ENCODE measurements at places on chromosomes 16 and 17. TPM values are rescaled to one million over a fixed set of nuclear protein-coding genes. Genes with fewer than 3 reads are reported as not detected.
A peak's percentile ranks its signal among the peaks of the same experiment; 100 is the strongest.

Gene EFNB3
- polyA plus RNA-seq: 26.1 TPM

Gene CLEC18B
- polyA plus RNA-seq: 0.10 TPM

Gene MYCBPAP
- 2.4 TPM for polyA plus RNA-seq

GRCh38 chr16:50695017-50696000 lies 1.9 kb downstream of the NOD2 start:
- no peak for DNase-seq

- peak; percentile 81 for DNase-seq
Observed at GRCh38 chr17:16486373-16487250, 5.4 kb downstream of the LRRC75A start.

Gene CDK12
- 11.6 TPM for polyA plus RNA-seq

Gene DNAJA3
- polyA plus RNA-seq: 52.6 TPM

DNA sequence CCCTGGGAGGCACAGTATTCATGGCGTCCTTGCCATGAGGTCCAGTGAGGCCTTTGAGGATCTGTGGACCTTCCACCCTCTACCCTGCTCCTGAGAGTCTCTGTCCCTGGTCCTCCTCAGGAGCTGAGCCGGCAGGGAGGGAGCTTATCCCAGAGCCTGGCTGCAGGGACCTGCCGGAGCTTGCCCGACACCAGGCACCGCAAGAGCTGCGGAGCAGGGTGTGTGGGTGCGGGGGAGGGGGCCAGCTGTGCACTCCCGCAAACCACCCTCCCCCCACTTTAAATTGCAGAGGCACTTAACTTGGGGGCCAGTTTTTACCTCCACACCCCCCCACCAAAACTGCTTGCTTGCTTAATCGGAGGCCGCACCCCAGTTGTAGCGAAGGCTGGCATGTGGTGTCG lies 609 bp upstream of the ZNF750 start:
- DNase-seq: no peak

DNA sequence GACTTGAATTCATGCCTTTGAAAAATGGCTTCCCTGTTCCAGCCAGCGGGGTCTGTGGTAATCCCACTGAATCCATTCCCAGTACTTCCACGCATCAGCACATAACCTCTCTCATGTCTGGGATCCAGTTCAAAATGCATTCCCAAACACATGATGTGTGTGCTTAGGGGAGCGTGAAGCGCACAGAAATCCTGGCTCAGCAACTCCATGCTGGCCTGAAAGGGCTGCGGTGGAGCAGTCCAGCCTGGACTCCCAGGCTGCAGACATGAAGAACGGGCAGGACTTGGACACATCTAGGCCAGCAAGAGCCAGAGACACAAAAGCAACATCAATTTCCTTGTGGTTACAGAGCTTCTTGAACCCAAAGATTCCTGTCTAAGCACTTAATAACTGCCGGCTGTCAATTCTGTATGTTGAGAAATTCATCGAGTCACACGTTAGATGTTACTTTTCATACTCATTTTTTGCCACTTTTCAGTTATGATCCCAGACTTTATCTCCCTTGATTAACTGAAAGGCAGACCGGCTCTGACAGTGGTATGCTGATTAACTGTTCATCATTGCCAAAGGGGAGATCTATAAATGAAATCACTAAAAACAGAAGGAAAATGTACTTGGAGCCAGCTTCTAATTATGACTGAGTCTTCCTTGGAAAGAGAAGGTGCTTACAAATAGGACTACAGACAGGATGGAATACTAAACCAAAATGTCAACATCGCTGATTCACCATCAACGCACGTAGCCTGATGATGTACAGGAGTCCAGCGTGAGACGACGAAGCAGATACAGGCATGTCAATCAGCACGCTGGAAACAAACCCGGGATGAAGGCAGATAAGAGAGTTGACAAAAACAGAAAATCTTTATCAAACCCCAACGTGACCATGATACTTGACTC lies 23.0 kb downstream of the NSMCE1 start:
- DNase-seq: no peak

DNA sequence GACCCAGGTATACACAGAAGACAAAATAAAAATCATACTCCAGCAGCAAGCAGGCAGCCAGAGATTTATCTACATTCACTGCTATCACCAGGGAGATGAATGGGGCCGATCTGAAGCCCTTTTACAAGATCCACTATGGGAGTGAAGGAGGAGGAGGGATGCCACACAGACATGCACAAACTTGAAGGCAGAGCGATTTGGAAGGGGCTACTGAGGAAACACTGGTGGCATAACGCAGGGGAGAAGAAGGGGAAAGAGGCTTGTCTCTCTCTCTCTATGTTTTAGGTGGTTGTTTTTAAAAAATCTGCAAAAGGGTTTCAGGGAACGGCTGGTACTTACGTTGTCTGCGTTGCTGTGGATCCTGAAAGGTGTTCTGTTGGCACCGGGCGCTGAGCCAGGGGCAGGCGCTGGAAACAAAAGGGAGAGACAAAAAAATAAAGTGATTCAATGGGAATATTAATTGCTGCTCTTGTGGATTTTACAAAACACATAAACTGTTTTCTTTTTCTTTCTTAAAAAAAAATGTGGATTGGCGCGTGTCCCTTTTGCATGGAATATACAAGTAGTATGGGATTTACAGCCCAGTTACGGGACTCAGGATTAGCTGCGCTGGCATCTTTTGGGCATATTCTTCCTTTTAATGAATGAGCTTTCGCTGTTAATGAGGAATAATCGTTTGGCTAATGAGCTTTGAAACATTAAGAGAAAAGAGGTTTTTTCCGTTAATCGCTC lies 255.3 kb upstream of the PMFBP1 start:
- DNase-seq: no peak

DNA sequence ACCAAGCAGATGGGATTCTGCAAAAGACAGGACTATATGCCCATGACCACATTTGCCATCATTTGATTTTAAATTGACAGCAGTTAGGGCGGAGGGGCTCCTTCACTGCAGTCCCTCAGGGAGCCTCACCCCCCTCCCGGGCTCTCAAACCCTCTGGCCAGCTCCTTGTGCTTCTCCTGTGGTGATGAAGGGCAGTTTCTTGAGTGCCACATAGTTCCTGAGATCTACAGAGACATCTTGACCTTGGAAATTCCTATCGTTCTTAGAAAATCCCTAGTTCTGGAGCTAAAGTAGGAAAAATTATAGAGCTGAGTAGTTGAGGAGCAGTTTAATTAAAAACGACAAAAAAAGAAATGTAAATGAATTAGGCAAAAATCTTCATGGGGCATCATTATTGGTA lies 231.5 kb downstream of the CCDC182 start:
- no peak for DNase-seq

Gene SULT1A1
- polyA plus RNA-seq: 0.13 TPM

Gene ATP2A1
- polyA plus RNA-seq: 3.0 TPM

Gene CTRL
- 1.3 TPM for polyA plus RNA-seq

Gene KRT33B
- polyA plus RNA-seq: not detected

GRCh38 chr16:15976225-15976812 lies 26.9 kb downstream of the ABCC1 start:
- DNase-seq: no peak

- no peak for DNase-seq
Observed at GRCh38 chr17:43721537-43722268, 36.9 kb downstream of the SOST start.

DNA sequence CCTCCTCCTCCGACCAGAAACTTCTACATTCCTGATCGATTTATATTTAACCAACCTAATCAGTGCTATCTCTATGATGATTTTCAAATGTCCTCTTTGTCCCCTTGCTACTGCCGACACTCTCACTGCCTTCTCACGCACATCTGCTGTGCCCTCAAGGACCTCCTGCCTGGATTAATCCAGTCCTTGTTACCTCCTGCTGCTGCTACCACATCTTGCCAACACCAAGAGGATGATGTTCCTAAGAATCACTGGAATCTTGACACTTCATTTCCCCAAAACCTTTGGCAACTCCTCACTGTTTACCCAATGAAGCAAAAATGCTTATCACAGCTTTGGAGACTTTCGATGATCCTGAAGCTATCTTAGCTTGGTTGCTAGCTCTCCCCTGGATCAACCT lies 287.3 kb upstream of the AXIN2 start:
- no peak for DNase-seq

GRCh38 chr16:25157271-25157875 lies 45.8 kb downstream of the LCMT1 start:
- no peak for DNase-seq

DNA sequence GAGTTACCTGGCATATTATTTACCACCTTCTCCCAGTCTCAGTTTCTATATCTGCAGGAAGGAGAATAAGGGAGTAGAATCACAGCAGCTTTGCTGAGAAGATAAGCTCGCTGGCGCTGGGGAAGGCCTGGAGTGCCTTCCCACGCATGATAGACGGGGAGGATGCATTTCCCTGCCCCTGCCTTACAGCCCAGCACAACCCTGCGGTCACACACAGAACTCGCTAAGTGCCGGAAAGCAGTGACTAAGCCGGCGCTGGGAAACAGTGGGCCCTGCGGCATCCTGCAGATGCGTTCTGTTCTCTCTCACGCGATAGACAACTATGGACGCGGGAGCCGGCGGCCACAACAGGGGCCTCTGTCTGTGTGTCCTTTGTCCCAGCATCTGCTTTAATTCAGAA lies 4.8 kb downstream of the CA5A start:
- peak; percentile 52 for DNase-seq

DNA sequence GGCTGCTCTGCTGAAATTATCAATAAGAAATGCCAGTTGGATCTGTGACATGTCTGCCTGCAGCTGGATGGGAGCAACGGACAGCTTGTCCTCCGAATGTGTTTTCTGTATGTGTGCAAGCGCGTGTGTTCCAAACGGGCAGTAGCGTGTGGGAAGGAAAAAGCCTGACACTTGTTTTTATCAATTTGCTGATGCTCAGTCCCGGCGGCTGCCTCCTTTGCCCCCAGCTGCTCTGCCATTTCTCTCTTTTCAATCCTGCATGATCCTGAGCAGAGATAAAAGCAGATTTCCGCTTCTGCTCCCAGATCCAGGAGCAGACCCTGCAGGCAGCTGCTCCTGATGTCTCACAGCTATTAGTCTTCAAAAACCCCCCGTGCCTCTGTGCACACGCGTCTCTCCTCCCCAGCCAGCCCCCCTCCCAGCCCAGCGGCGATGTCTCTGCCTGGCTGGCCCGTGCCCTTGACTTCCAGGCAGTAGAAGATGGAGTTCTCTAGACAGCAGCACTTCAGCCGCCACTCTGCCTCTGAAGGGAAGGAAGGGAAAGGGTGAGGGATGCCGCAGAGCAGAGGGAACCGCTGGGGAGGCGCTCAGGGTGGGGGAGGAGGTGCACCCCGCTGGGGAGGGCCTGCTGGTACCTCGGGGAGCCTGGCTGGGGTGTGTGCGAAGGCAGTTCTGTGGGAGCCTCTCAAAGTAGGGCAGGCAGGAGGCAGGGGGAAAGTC lies 4.1 kb downstream of the PRCD start:
- DNase-seq: peak; percentile 90

GRCh38 chr17:69761011-69761410 lies 314.0 kb upstream of the KCNJ16 start:
- no peak for DNase-seq

Gene TERB1
- polyA plus RNA-seq: 0.08 TPM

Gene PSME3
- 152 TPM for polyA plus RNA-seq

Gene MYH1
- polyA plus RNA-seq: 0.06 TPM

- no peak for DNase-seq
Observed at GRCh38 chr17:80608326-80608725, 63.7 kb downstream of the RPTOR start.

DNA sequence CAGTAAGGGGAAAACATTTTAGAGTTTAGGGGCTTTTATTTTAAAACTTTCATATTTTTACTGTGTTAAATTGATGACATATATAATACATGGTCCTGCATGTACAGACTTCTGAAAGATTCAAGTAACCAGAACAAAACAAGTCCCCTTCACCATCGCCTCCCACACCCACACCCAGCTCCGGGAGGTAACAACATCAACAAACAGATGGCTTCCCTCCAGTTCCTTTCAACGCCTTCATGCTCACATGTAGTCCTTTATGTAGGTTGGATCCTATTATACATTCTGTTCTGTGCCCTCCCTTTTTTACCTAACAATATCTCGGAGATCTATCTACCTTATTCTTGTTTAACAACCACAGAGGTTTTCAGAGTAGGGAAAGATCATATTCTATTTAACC lies 30.5 kb downstream of the GINS3 start:
- DNase-seq: no peak

Gene ZNF750
- polyA plus RNA-seq: not detected

- peak; percentile 90 for DNase-seq
Observed at GRCh38 chr17:1490643-1491442, 1.6 kb downstream of the MYO1C start.

DNA sequence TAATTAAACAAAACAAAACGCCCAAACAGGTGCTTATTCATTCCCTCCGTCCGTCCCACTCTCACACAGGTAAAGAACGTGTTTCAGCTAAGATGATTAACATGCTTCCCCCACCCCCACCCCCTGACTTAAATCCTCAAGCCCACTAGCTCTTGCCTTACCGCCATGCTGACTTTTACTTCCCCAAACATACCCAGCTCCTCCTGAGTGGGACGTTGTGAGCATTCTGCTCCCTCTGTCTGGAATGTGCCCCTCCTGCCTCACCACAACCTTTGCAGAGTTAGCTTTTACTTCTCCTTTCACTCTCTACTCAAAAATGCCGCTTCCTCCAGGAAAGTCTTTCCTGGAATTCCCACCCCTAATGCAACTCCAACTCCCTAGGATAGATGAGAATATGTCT lies 774.0 kb upstream of the RBFOX1 start:
- DNase-seq: no peak

DNA sequence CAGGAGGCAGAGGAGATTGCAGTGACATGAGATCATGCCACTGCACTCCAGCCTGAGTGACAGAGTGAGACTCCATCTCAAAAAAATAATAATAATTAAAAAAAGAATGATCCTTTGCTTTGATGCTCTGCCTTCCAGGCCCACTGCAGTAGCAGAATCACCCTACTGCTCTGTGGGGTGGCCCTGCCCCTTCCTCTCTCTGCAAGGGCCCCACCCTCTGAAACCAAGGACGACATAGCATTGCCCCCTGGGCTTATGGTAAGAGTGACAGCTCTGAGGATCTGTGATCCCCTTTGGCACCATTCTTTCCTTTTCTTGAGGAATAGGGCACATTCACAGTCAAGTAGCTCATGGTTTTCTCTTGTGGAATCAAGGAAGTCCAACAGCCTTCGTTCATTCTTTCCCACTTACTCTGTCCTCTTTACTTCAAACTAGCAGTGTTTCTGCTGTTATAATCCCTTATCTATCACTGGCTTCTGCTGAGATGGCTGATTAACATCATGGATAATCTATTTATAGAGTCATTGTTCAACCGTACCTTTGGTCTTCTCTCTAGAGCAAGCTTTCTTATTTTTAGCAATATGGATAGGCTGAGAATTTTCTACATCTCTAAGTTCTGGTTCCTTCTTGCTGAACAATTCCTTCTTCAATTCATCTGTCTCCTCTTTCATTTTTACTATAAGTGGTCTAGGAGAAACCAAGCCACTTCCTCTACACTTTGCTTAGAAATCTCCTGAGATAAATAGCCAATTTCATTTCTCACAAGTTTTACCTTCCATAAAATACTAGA lies 14.1 kb downstream of the RAD51C start:
- no peak for DNase-seq

Gene PERCC1
- not detected for polyA plus RNA-seq

- no peak for DNase-seq
Observed at GRCh38 chr16:55041540-55042234, 111.0 kb downstream of the IRX5 start.

- no peak for DNase-seq
Observed at GRCh38 chr17:77303620-77304019, 162.9 kb downstream of the SEC14L1 start.

Gene TAOK1
- polyA plus RNA-seq: 7.4 TPM
